Fibroblast of pulmonary artery (primary cell): ENCODE measurements at places on chromosomes 5 and 9.
A peak's percentile ranks its signal among the peaks of the same experiment; 100 is the strongest.

DNA sequence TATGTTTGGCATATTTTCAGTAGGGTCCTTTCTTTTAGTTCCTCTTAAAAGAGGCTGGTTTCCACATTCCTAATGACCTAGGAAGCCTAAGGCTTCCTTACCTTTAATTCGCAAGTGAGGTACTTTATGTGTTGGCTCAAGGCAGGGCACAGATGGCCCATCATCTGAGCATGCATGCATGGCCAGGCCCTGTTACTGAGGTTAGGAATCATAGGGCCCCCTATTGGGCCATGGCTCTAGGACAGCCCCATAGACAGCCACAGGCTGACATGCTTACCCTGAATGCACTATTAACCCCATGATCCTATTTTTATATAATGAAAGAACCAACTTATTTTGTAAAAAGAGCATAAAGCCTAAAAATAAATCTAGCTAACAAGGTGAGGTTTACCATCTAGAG lies 271.4 kb downstream of the ELAVL2 start:
- no peak for DNase-seq

GRCh38 chr9:111482694-111483438 lies 1.3 kb downstream of the ECPAS start:
- DNase-seq = peak; percentile 62

GRCh38 chr5:143771602-143772001 lies 40.4 kb upstream of the HMHB1 start:
- DNase-seq = no peak

DNA sequence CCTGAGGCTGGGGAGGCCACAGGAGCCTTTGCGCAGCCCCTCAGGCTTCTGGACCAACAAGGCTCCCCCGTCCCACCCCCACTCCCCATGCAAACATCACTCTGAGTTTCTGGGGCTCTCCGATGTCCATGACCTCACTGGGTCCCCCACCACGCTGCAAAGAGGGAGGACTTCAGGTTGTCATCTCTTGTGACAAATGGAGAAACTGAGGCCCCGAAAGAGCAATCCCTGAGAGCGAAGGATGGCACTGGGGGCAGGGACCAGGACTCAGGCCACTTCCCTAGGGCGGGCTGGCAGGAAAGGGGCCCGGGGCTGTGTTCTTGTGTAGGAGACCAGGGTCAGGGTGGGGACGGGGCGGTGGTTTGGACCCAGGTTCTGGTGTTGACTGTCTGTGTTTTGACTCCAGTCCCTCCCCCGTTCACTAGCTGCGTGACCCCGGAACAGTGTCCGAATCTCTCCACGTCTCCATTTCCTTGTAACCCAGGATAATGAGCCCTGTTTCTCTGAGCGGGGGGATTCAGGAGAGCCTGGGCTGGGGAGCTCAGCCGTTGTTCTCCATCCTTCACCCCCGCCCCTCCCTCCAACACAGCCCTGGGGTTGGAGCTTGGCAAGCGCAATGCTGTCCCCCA lies 13.9 kb downstream of the FIBCD1 start:
- DNase-seq = no peak

DNA sequence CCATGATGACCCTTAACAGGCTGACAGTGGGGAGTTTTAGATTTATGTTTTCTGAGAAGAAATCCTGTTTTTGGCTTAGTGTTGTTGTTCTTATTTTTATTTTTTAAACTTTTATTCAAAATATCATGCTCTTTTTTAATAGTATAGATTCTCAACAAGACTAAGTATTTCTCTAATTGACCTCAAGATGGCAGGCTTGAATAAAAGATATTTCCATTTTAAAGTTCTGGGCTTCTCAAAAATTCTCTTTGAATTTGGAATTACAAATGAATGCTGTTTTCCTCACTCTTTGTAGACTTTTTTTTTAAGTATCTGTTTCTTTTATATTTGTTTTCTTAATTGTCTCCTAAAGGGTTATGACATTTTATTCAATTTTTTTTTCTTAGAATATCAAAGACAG lies 50.0 kb upstream of the SH3GL2 start:
- DNase-seq = peak; percentile 36

DNA sequence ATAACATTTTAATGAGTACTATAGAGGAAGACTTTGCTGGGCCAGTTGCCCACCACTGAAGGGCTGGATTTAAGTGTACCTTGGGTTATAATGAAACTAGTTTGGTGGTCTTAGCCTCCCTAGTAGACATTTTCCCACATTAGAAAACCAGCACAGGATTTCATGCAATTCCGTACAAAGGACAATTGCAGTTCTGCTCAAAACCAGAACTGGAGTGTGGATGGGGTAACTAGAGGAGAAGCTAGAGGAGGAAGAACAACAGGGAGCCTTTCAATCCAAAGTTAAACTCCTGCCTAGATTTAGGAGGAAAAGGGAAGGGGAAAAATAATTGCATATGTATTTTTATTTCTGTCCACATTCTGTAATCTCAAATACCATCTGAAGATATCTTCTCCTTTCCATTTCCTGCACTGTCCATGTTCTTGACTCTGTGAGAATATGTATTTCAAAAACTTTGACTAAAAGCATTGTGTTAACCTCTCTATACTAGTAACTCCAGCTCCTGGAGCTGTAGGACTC lies 97.5 kb upstream of the SSBP2 start:
- DNase-seq = peak; percentile 34

- DNase-seq = no peak
These were observed 252.5 kb downstream of the NNT start for GRCh38 chr5:43855452-43855851.

- no peak for DNase-seq
These were observed 21.8 kb downstream of the BTNL8 start for GRCh38 chr5:180920710-180921109.

GRCh38 chr5:33806738-33807442 lies 84.9 kb downstream of the ADAMTS12 start:
- DNase-seq = peak; percentile 83

DNA sequence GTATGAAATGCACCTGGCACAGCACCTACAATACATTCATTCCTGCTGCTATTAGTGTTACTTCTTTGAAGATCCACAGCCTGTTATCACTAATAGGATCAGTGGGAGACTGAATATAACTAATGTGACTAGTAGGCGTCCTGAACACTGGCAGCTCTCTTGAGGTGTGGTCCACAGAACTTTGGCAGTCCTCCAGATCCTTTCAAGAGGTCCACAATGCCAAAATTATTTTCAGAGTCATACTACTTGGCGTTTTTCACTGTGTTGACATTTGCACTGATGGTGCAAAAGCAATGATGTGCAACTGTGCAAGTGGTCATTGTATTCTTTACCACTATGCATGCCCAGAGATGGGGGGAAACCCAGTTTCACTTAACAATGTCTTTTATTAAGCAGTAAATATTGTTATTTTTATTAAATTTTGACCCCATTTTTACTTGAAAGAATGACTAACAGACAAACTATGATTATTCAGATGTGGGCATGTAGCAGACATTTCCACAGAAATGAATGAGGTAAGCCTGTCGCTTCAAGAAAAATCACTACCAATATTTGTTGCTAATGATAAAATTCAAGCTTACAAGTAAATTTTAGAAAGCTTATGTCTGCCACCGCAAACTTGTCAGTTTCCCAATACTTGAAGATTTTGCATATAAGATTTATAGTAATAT lies 48.9 kb downstream of the ADRB2 start:
- DNase-seq = peak; percentile 10

DNA sequence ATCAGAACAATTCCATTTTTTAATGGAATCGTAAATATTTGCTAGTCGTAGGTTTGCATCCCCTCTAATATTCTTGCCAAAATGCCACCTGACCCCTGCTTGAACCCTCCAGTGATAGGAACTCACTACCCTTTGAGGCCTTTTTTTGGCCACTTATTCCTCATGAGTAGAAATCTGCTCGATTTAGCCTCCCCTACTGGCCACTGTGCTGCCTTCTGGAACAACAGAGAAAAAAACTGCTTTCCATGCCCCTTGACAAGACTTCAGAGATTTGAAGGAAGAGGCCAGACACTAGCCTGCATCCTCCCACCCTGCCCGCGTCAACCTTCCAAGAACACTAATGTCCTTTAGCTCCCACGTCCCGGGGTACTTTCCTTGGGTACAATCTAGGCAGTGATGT lies 4.1 kb downstream of the CCDC69 start:
- DNase-seq = no peak

DNA sequence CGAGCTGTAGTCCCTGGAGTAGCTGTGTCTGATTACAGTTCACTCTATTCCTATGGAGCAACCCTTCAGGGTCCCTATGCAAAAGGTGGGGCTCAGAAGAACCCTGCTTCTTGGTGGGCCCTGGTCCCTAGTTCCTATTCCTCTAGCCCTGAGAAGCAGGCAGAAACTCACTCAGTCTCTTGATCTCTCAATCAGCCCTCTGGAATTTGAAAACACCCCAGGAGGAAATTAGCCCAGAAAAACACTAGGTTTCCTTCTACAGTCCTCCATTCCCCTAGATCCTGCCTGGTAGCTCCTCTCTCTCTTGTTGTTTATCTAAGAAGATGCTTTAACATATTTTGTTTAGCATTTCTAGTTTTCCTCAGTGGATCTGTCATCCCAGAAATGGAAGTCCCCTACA lies 7.6 kb downstream of the RGS3 start:
- no peak for DNase-seq

DNA sequence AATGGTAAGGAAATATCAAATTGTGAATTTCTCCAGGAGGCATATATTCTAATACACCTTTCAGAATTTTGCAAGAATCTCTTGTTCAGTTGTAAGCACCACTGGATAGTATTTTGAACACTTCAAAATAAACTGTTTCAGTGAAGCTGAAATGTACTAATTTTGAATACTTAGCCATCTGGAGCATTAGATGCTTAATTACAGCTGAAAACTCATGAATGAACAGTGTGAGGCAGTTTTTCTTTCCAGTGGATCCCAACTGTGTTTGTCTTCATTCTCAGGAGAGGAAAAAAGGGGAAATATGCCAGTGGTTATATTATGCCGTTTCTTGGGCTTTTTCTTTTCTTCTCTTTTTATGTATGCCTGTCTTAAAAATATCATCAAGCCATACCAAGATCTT lies 306.0 kb upstream of the SEMA6A start:
- DNase-seq = no peak

- DNase-seq = peak; percentile 14
These were observed 52.9 kb upstream of the PTPDC1 start for GRCh38 chr9:94031380-94031779.

- peak; percentile 38 for DNase-seq
These were observed 2.6 kb upstream of the SPATA31E1 start for GRCh38 chr9:87880116-87880515.

DNA sequence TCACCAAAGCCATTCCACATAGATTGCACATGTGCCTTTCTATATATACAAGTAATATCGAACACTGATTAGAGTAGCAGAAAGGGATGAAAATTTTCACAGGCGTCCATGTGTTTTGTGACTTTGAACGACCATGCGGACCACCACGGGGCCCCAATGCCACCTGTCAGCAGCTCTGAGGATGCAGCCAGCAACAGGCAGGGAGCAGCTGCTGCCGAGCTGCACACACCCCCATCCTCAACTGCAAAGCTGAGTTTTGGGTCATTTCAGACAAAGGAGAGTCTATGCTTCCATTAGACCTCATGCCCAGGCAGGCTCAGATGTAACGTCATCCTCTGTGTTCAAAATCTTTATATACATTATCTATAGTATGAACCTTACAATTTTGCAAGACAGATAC lies 503.8 kb downstream of the IRX1 start:
- no peak for DNase-seq

DNA sequence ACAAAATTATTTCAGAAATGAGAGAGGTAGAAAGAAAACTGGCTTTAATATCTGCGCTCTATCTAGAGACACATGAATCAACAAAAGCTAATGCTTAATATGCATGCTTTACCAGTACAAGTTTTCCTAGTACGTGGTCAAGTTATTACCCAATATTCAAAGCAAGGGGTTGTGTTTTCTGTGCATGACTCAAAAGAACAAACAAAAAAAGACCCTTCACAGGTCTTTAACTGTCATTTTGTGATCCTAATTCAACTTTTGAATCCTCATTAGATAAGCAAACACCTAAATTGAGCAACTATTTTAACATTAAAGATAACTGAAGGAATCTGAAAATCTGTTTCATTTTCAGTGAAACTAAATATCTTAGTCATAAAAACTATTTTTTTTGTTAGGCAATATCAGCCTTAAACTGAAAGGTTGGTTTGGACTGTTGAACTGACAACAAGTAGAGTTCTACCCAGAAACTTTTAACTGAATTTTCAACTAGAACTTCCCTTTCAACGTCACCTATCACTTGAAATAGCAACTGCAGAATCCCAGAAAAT lies 12.5 kb downstream of the ST8SIA4 start:
- peak; percentile 31 for DNase-seq

- DNase-seq = peak; percentile 79
These were observed 18.4 kb upstream of the ERCC6L2 start for GRCh38 chr9:95857124-95857523.

- no peak for DNase-seq
These were observed 13.2 kb upstream of the IL12B start for GRCh38 chr5:159343295-159344094.

DNA sequence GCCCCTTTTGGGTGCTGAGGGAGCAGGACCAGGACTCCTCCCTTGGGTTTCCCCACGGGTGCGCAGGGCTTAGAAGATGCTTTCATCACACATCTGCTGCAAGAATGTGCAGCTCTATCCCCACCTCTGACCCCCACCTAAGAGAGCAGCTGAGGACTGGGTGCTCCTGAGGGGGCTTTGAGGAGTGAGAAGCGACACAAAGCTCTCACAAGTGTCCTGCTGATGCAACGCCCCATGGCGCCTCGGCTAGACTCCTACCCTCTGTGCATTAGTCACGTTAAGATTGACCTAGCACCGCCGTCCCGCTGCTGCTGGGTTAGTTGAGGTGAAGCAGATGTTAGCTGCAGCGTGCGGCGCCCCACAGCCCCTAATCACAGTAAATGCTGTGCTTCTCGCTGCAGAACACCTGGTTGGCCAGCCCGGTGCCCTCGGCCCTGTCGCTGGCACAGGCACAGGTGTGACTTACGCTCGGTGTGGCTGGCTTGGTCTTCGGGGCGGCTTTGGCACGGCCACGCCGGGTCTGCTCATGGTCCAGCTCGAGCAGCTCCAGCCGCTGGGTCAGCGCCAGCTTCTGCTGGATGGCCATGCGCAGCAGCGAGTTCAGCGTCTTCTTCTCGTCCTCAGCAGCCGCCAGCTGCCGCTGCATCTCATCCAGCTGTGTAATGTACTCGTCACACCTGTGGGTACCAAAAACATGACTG lies 45.0 kb upstream of the IPPK start:
- DNase-seq = no peak

GRCh38 chr5:99247346-99247745 lies 318.5 kb upstream of the CHD1 start:
- no peak for DNase-seq

DNA sequence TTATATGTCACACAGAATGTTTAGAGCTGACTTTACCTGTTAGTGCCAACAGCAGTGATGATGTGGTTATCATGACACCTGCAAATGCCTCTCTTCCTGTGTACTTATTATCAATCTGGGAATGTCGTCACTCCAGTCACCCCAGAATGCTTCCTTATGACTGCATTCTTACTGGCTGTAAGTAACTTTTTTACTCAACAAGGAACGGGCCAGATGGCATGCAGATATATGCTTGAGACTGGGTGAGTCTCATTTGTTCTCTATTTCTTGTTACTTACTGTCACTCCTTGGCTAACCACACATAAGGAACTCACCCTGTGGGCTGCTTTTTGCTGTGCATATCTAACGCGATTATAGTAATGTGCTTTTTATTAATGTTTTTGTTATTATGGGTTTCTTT lies 385.5 kb upstream of the MEF2C start:
- no peak for DNase-seq

GRCh38 chr9:87686520-87687090 lies 39.3 kb upstream of the CTSL start:
- DNase-seq = no peak
